ENCODE measurements at places on chromosomes 7 and 10. TPM values are rescaled to one million over a fixed set of nuclear protein-coding genes. Genes with fewer than 3 reads are reported as not detected.

Gene SP8
- not detected for total RNA-seq

Gene CDK14
- total RNA-seq: 1.6 TPM

Gene EPDR1
- 2.0 TPM for total RNA-seq

Gene PTPN20
- total RNA-seq: 1.4 TPM

Data from lung microvascular endothelial cell (primary cell).